NCI-H82 (cell line): ENCODE measurements at places on chromosomes 4 and X.

- peak; percentile 44 for DNase-seq
These were observed 48.2 kb downstream of the GUCY1B1 start for GRCh38 chr4:155807021-155807420.

- peak; percentile 84 for DNase-seq
These were observed 6.7 kb upstream of the ART3 start for GRCh38 chr4:76067652-76068286.

DNA sequence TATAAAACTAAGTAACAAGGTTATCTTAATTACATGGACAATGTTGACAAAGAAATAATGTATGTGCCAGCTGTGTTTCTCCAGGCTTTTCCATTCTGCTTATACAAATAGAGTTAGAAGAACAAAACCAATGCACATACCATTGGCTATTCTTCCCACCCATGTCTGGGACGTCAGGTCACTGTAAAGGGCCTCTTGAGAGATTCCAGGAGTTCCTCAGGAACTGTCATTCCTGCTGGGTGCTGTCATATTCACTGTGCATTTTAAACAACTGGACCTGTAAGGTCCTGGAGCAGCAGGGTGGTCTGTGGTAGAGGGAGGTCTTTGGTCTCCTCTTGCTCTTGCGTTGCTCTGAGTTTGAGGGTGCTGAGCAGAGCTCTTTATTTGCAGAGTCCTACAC is 74.6 kb upstream of the AP1S2 start:
- DNase-seq, result no peak

GRCh38 chr4:19580095-19580494 is 671.6 kb upstream of the SLIT2 start:
- no peak for DNase-seq

DNA sequence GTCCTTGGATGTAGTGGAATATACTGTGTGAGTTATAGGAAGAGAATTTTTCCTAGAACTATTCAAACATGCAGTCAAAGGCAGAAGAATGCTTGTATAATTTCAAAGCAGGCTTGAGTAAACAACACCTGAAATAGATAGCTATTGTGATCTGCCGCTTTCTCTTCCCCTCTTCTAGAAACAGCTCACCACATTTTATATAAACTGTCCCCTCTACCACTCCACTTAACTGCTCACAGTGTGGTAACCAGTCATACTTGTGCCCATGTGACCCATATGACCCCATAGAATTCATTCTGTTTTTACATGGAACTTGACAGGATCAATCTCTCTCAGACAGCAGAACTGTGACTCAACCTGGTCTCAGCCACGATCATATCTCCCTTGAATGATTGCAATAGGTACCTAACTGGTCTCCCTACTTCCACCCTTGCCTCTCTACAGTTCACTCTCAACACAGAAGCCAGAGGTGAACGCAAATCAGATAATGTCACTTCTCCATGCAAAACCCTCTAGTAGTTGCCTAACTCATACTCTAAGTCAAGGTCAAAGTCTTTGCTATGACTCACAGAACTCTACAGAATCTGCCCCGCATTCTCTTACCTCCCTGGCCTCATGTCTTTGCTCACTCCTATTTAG is 85.6 kb upstream of the EFHC2 start:
- DNase-seq, result no peak

GRCh38 chr4:78059524-78059889 is 2.4 kb downstream of the FRAS1 start:
- DNase-seq, result peak; percentile 92

DNA sequence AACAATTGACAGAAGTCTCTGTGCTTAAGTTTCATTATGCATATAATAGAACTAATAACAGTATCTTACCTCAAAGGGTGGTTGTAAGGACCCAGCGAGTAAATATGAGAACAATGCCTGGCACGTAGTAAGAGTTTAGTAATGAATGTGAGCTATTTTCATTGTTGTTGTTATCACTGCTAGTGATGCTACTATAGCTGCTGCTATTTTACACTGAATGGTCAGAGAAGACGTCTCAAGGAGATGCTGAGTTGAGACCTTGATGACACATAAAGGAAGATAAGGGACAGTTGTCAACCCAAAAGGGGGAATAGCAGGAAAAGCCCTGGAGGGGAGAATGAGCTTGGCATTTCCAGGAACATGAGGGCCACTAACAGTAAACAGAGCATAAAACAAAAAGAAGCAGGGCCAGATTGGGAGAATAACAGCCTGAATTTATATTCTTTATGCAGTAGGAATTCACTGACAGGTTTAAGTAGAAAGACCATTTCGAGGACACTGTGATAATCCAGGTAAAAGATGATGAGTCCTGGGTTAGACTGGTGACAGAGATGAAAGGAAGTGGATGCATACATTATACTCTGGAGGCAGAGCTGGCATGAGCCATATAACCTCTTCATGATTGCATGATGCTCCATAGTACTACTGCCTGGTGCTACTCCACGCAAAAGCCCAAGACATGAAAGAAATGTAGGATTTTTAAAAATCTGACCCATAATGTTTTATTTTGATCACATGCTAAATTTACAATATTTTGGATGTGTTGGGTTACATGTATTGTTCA is 23.1 kb downstream of the ATP8A1 start:
- DNase-seq, result no peak
